NCI-H460 (cell line): ENCODE measurements at places on chromosomes 2 and 18. TPM values are rescaled to one million over a fixed set of nuclear protein-coding genes. Genes with fewer than 3 reads are reported as not detected.

The ZSWIM2 gene
- total RNA-seq: not detected in 2 replicates

The FTCDNL1 gene
- 1.5 and 2.1 TPM in 2 replicates for total RNA-seq

The FSHR gene
- total RNA-seq: not detected in 2 replicates

The OR6B3 gene
- total RNA-seq: not detected in 2 replicates

The FAM237A gene
- not detected in 2 replicates for total RNA-seq

The CNDP1 gene
- total RNA-seq: not detected in 2 replicates

The AKAIN1 gene
- not detected in 2 replicates for total RNA-seq

The STPG4 gene
- 0.32 TPM in 1 of 2 replicates, not detected in the other for total RNA-seq

The FASTKD1 gene
- total RNA-seq: 38.4 and 45.4 TPM in 2 replicates

The NETO1 gene
- total RNA-seq: not detected in 2 replicates

The RASGRP3 gene
- total RNA-seq: not detected in 2 replicates

The FBXO41 gene
- 0.66 and 1.4 TPM in 2 replicates for total RNA-seq

The OTOS gene
- total RNA-seq: not detected in 2 replicates

The ALK gene
- total RNA-seq: 0.02 TPM in 1 of 2 replicates, not detected in the other

The CYTIP gene
- total RNA-seq: 1.3 and 1.9 TPM in 2 replicates
